Immature natural killer cell (primary cell): ENCODE measurements at places on chromosomes 13 and 19.

GRCh38 chr19:6067975-6068374 is 42.3 kb downstream of the RFX2 start:
- DNase-seq: no peak

GRCh38 chr19:48644839-48645619 is 958 bp downstream of the CA11 start:
- DNase-seq: peak; percentile 65

GRCh38 chr19:58091251-58091995 is 6.6 kb downstream of the ZSCAN18 start:
- no peak for DNase-seq

DNA sequence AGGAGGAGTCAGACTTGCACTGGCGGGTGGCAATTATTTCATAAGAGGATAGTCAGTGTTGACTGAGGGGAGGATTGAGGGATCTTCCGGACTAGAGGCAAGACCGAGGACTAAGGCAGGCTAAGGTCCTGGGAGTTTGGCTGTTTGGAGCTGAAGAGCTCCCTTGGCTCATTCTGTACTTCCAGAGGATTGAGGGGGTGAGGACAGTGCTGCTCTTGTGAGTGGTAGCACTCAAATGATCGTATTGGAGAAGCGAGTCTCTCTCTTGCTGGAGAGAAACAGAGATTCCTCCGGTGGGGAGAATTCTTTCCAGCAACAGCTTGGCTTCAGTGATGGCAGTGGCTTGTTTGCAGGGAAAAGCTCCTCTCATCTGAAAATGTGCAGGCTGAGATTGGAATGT is 47.1 kb downstream of the ING1 start:
- DNase-seq: no peak

DNA sequence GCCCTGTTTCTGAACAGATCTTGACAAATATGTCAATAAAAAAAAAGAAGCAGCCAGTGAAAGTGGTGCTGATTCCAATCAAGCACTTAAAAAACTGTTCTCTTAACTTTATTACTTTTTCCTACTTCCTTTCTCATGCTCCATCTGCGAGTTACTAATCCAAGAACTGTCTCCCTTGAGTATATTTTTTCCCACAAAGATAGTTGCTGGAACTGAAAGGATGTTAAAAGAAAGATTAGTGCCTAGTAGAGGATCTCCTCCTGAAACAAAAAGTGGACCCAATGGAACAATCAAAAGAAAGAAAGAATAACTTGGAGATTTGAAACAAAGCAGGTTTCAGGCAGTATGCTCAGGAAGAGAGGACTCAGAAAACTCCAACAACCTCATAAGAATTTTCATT is 1034.8 kb downstream of the PCDH17 start:
- DNase-seq: no peak

DNA sequence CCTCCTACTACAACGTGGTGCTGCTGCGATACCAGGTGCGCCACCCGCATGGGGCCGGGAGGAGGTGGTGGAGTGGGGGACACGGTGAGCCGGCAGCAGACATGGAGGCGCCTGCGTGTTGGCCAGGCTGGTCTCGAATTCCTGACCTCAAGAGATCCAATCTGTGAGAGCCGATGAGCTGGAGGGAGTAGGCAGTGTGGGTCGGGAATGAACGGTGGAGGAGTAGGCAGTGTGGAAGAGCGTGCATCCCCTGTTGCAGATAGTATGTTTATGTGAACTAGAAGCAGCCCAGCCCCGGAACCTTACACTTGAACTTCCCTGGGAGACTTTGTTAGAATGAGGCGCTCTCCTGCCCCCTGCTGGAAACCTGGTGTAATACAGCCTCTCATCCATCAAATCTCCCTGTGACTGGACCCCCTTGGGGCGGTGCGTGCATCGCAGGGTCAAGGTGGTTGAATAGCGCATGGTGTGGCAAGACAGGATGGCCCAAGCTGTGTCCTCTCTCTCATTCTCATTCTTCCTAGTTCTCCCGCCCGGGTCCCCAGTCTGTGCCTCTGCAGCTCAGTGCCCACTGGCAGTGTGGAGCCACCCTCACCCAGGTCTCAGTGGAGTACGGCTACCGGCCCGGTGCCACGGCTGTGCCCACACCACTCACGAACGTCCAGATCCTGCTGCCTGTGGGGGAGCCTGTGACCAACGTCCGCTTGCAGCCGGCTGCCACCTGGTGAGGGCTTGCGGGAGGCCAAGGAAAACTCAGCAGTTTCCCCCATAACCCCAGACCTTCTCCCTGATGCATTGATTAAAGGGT is 10.5 kb upstream of the B3GNT3 start:
- DNase-seq: peak; percentile 50

DNA sequence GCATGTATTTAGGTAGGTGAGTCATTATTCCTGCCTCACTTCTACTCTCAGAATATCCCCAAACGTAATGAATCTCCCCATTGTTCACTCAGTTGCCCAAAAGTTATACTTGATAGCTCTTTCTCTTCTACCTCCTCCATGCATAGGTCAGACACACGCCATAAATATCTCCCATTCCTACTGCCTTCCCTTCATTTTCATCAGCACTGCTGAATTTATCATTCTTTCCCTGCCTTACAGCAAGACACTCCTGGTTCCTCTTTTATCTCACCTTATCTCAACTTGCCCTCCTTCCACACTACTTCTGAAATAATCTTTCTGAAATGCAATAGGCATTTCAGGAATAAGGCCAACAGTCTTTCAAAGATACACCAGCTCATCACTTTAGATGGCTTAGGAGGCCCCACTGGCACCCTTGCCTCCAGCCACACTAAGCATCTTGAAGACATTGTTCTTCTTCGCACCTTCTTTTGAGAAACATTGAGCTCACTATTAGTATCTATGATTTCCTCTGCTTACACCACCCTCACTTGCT is 333.9 kb downstream of the MYO16 start:
- no peak for DNase-seq

DNA sequence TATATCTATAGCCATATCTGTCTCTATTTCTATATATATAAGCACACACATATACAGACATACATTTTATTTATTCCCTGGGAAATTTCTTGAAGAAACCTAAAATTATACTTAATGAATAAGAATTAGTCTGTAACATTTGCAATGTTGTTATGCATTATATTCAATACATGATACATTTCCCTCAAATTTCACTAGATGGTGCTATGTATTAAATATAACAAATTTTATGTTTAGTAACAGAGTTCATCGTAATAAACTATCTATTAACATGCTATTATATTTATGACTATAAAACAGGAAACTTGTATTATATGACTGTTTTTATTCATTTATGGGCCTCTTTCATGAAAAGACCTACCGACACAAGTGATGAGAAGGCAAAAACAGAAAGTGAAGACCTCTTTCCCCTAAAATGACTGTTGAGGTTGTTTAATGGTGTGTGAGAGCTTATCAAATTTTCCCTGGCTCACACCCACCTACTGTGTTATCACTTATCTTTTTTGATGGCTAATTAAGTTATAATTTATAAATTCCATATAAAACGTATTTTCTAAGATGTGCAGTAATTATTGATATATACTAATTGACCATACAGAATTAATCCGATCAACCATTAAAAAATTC is 881.9 kb downstream of the SLITRK6 start:
- DNase-seq: no peak

DNA sequence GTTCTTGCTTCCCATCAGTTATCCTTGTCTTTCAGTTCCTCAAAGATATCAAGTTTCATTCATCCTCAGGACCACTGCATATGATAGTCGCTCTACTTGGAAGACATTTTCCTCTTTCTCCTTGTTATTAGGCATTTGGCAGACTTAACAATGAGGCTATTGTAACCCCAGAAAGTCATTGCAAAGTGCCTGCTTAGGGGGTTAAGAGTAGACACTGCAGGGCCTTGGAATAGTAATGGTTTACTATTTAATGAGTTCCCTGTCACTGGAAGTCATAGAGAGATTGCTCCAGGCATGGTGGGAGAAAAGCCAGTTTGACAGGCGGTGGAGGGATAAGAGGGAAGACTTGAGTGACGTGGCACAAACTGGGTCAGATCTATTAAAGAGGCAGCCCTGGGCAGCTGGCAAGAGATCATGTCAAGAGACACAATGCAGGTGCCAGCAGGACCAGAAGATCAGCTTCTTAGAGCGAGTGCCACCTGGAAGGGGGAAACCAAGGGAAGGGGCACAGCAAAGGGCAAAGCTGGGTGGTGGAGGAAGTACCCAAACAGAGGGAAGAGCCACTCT is 16.8 kb upstream of the CPB2 start:
- DNase-seq: no peak

GRCh38 chr19:35076657-35077056 is 35.1 kb downstream of the HPN start:
- DNase-seq: peak; percentile 37

DNA sequence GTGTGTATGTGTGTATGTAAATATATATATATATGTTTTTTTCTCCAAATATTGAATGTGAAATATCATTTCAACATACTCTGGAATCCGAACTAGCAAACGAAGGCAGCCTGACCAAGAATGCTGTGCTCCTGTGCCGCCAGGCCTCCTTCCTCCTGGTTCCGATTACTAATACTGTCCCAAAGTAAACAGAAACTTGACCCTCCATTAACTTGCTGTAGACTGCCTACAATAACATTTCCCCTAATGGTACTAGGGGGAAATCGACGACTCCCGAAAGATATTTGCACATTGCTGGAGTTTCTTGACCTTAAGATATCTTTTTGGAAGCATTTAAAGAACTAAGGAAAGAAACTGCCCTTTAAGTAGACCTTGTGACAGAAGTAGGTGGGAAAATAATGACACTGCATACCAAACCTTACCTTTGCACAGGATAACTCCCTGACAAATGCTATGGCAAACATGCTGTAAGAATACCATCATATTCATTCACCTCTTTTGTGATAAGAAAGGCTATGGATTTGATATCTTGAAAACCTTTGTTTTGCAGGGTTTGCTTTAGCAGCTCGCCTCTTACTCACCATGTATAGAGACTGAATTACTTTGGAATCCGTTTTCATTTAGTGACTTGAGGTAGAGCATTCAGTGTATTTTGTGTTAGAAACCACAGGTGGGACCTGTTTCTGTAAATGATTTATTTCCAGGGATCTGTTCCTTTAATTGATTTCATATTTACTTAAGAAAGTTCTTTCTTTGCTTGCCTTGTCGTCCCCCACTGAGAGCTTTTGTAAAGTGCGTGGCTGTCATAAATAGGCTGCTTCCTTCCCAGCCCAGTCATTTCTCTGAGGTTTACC is 80.1 kb downstream of the KLF5 start:
- no peak for DNase-seq

GRCh38 chr19:29934781-29935180 is 7.3 kb upstream of the URI1 start:
- no peak for DNase-seq
